Eye (tissue), 1 donor: ENCODE measurements at places on chromosomes 5 and 9.

DNA sequence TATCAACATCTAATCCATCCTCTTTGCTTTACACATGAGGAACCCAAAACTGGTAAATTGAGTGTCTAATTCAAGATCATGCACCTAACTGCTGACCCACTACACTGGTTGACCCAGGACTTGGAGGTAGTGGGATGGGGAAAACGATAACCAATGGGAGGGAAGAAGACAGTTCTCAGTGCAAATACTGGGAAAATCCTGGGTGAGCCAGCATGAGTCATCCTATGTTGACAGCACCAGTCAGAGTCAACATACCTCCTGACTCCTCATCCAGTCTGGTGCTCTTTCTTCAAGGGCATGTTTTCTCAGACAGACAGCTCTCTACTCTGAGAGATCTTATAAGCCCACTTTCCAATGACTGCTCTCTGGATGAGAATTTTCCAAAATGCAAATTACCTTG, 232.8 kb upstream of the PTGER4 start:
- no peak for DNase-seq

- peak; percentile 90 for DNase-seq
These were observed 90.2 kb downstream of the HACD4 start for GRCh38 chr9:20941174-20941690.

DNA sequence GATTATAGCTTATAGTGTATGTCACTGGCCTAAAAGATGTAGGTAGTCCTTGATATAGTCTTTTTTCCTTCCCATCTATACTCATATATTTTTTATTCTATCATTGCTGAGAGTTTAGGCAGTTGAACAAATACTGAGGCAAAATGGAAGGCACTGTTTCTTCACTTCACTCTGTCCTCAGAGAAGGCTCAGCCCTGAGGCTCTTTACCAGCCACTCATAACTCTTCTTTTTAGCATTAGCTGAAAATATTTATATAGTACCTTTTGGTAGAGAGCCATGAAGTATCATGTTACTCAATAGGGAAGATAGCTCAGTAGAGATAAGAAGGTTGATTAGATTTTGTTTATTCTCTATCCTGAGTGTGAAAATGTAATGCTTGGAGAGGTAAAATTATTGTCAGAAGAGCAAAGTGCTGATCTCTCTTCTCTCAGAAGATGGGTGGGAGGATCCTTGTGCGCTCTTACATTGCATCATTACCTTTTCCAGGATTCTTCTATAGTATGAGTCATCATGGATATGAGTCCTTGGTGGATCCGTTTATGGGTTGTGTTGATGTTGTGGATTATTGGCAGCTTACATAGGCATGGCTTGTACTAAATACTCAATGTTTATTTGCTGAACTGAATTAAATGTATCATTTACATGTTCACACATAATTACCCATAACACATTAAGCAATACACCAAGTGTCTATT, 88.1 kb downstream of the ANXA1 start:
- no peak for DNase-seq

GRCh38 chr9:35522187-35522586, 32.3 kb downstream of the RUSC2 start:
- DNase-seq, result no peak

DNA sequence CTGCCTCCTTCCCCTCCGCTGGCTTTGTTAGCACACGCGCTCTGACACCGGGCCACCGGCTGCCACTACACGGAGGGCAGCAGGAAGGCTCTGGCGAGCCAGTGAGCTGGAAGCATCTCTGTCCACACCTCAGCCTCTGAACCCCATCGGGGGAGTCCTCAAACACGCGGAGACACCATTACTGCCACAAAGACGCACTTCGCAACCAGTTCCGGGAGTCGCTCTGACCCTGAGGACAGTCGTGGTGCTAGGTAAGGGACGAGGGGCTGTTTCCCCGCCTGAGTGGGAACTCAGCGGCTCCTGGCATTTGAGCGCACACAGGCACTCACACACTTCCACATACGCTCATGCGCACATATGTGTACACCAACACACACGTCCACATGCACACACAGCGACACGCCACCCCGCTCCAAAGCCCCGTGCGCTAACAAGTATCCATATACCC, 160.0 kb downstream of the C9orf152 start:
- peak; percentile 92 for DNase-seq

DNA sequence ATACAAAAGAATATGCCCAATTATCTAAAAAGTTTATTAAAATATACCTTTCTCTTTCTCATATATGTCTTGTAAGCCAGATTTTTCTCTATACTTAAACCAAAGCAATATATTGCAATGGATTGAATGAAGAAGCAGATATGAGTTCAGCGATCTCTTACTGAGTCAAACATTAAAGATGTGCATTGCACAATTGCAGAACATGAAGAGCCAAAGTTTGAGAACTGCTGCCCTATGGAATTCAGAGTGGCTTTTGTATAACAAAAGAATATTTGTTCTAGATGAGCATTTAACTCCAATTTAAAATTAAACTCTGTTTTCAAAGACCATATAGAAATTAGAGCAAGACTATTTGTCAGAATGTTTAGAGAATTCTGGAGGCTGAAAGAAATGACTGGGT, 519.0 kb upstream of the DAB2 start:
- no peak for DNase-seq

DNA sequence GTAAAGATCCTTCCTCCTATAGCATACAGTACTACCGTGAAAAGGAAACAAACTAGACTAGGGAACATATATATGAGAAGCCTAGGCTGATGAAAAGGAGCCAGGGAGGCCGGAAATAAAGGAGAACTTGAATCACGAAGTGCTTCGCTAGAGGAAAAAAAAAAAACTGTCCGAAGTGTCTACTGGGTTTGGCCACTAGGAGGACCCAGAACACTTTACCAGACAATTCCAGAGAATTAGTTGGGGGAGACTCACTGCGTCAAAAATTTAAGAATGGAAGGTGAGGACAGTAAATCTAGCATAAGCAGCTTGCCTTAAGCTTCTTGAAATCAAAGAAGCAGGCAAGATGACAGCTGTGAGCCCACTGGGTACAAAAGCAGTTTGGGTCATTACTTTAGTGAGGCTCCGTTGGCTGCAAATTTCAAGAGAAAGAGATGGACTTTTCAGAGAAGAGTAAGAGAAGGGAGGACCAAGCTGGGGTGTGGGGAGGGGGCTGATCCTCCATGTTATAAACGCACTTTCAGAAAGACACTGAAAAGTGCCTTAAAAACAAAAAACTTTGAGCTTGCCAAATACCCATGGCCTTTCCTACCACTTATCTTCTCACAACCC, 47.4 kb downstream of the P4HA2 start:
- peak; percentile 73 for DNase-seq

DNA sequence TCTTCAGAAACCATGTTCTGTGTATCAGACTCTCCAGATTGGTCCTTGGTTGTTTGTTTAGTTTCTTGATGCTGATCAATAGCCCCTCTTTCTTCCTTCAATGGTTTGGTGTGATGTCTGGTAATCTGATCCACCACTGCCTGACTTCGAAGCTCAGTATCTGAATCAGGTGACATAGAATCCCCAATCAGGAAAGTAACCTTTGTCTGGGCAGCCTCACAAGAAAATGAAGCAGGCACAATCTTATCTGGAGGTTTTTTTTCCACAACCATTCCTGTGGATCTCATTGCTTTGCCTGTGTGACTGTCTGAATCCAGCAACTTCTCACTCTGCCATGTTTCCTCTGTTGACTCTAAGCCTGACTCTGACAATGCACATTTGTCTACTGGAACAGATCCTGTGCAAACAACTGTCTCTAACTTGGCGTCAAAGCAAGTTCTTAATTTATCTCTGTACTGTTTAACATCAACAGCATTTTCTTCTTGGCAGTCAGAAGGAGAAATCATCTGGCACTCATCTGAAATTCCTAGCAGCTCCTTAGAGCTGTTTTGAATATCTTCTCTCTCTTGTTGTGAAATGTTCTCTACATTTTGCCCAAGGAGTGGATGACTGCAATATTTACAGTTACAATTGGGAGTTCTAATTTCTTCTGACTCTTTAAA, 37.1 kb upstream of the RAPGEF6 start:
- peak; percentile 51 for DNase-seq

DNA sequence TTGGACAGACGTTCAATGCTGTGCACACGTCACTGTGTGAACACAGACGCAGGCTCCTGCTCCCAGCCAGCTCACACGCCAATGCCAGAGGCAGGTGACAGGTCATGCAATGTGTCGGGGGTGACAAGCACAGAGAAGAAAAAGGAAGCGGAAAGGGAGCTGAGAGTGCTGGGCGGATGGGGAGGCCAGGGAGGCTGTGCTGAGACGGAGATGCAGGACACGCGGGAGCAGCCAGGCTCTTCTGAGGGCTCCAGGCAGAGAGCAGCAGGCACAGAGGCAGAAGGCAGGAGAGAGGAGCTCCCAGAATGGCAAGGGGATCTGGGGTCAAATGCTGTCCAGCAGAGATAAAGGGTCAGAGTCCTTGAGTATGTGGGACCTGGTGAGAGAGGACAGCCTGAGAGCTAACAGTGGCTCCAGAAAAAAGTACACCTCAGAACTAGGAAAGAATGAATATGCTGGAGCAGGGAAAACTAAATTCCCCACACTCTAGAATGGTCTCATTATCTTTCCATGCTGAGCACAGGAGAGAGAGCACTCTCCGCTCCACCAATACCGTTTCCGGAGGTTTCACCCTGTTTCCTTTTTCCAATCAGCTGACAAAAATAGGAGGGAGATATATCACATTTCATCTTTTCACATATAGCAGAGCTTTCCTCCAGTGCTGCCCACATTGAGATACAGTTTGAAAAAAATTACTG, 32.8 kb upstream of the NSMF start:
- DNase-seq, result no peak

DNA sequence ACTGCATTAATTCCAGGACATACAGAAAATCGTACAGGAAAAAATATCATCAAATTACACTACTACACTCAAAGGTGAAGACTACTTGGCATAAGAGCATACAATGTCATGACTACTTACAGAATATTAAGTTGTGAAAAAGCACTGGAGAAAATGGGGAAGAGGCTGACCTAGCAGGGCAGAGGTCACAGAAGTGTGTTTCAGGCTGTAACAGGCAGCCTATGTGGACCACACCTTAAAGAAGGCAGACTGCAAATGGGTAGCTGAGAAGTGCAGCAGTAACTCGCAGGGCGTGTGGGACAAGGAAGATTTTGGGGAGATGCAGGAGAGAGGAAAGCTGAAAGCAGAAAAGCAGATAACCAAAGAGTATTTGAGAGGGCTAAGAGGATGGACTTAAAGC, 167.0 kb upstream of the PIK3R1 start:
- DNase-seq, result no peak

DNA sequence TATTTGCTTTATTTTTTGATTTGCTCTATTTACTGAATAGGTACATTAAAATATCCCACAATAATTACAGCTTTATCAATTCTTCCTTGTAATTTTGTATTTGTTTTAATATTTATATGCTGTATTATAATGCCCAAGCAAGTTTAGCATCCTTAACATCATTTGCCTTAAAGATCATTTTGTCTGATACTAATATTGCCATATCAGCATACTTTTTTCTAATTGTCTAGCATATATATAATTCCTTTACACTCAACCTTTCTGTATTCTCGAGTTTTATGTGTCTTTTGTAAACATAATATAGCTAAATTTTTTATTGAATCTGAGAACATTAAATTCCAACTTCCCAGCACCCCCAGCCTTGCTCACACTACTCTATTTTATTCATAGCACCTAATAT, 64.7 kb downstream of the P4HA2 start:
- DNase-seq, result no peak

DNA sequence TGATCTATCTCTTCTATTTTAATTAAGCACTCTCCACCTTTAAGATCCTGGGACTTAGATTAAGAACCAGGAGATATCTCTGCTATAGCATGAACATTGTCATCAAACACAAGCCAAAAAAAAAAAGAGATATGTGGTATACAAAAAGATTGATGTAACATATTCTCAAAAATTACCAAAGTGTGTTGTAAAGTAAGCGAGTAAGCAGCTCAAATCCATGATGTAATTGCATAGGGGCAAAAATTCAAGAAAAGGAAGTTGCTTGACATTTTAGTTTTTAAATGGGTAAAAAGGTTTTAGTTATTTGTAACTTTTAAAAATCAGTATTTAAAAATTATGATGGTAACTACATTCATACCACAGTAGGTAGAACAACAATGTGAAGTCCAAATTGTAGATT, 40.7 kb downstream of the CNTRL start:
- DNase-seq, result no peak

- peak; percentile 59 for DNase-seq
These were observed 4.6 kb downstream of the ISL1 start for GRCh38 chr5:51387884-51388275.

GRCh38 chr5:180720486-180720885, 19.4 kb downstream of the OR2Y1 start:
- peak; percentile 4 for DNase-seq

- DNase-seq, result no peak
These were observed 45.6 kb upstream of the SPTLC1 start for GRCh38 chr9:92160786-92161185.

GRCh38 chr5:6154216-6154615, 224.1 kb downstream of the MED10 start:
- no peak for DNase-seq

DNA sequence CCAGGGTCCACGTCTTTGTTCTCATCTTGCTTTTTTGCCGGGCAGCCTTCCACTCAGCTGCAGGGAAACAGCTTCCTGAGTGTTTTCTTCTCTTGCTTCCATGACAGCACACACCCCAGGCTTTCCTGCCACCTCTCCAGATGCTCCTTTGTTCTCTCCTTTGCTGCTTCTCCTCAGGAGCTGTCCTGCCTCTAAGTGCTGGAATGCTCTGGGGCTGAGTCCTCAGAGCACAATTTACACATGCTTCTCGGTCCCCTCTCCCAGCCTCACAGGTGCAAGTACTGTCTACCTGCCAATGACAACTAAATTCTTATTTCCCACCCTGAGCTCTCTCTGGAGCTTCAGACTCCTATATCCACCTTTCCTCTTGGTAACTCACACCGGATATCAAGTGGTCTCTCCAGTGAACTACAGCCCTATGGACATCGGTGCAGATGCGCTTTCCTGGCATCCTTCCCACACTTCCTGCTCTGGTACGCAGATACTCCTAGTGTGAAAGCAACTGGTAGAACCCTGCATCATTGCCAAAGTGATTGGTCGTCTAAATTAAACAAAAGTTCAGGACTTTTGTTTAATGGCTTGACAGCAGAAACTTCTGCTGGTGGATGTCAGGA, 13.4 kb upstream of the ACSL6 start:
- peak; percentile 29 for DNase-seq

DNA sequence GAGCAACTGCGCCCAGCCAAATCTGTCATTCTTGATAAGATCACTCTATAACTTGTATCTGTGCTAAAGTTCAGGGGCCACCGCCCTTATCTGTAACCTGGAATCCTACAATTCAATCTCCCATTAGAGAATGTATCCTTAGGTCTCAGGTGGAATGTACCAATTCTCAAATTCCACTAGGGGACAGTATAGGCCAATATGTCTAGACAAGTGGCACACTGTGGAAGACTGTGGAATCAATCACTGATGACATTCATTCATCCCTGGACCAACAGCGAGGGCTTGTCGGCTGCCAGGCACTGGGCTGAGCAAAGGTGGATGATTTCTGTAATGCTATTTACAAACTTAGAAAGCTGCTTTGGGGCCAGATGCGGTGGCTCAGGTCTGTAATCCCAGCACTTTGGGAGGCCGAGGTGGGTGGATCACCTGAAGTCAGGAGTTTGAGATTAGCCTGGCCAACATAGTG, 28.7 kb upstream of the MEGF9 start:
- no peak for DNase-seq

GRCh38 chr9:4272126-4272525, 27.7 kb downstream of the GLIS3 start:
- DNase-seq, result no peak

- DNase-seq, result no peak
These were observed 77.0 kb upstream of the ZSWIM6 start for GRCh38 chr5:61254969-61255555.

GRCh38 chr9:92008041-92008440, 58.0 kb upstream of the ROR2 start:
- no peak for DNase-seq
